MCF 10A (cell line): ENCODE measurements at places on chromosomes 3 and 15. TPM values are rescaled to one million over a fixed set of nuclear protein-coding genes. Genes with fewer than 3 reads are reported as not detected.
A peak's percentile ranks its signal among the peaks of the same experiment; 100 is the strongest.

- H3K36me3 ChIP-seq, result no peaks in the 10 kb centered on the region
- no peak for DNase-seq
- peaks cover 37% of the 10 kb centered on the region for H3K27me3 ChIP-seq
- H3K27ac ChIP-seq, result no peak overlapping the region
- H3K4me3 ChIP-seq, result peak overlapping the region; percentile 44
Observed at GRCh38 chr3:46883054-46883829, 5.7 kb downstream of the PTH1R start.

- no peak overlapping the region for H3K4me3 ChIP-seq
- H3K27ac ChIP-seq, result no peak overlapping the region
- peaks cover 55% of the 10 kb centered on the region for H3K27me3 ChIP-seq
- no peak for DNase-seq
- no peaks in the 10 kb centered on the region for H3K36me3 ChIP-seq
- no peaks in the 10 kb centered on the region for H3K4me1 ChIP-seq
Observed at GRCh38 chr3:156395961-156396710, 158.8 kb downstream of the SSR3 start.

DNA sequence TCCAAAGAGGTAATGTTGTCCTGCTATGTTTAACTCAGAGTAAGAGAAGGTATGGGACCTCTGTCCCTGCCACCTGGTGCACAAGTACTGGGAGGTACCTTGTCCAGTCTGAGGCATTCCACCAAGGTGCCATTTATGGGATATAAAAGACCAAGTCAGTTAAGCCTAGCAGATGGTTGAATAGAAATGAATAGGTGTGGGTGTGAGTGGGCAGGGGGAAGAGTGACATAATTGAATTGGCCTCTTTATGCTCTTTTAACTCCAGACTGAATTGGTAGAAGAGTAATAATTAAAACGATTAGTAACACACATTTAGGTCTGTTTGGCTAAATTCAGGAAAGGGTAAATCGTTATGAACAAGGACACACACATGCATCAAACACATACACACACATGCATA is 562 bp downstream of the ADGRG7 start:
- H3K27ac ChIP-seq, result no peak overlapping the region
- no peak for DNase-seq
- no peaks in the 10 kb centered on the region for H3K36me3 ChIP-seq
- H3K4me1 ChIP-seq, result no peaks in the 10 kb centered on the region
- H3K4me3 ChIP-seq, result no peak overlapping the region
- H3K27me3 ChIP-seq, result peaks cover 20% of the 10 kb centered on the region

PLSCR5 gene
- total RNA-seq, result not detected in 2 replicates
